ENCODE measurements at places on chromosomes 1 and 21.

DNA sequence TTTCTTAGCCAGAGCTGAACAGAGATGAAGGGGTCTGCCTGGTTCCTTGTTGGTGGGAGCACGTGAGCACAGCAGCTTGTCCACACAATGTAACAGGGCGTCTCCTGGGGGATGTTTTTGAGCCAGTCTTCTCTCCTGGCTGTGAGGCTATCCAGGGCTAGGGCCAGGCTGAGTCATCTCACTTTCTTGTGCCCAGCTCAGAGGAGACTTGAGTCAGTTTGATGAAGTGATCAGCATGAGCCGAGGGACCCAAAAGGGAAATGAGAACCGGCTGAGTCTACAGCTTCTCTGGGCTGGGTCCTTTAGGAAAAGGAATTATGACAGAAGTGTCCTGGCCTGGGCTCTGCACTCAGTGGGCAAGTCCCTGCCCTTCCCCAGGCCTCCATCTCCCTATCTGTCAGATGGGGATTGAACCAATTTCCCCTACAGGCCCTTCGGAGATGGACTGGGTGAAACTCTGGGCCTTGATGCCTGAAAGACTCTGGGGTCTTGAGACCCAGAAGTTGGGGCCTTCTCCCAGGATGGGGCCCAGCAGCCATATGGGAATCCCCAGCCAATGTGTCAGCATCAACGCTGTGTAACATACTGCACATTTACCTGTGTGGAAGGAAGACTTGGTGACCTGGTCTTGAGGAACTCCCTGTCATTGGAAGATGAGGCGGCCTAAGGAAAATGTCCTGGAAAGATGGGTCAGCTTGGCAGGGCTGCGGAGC is 36.6 kb downstream of the DMRTB1 start:
- ATAC-seq, result peak; percentile 51

DNA sequence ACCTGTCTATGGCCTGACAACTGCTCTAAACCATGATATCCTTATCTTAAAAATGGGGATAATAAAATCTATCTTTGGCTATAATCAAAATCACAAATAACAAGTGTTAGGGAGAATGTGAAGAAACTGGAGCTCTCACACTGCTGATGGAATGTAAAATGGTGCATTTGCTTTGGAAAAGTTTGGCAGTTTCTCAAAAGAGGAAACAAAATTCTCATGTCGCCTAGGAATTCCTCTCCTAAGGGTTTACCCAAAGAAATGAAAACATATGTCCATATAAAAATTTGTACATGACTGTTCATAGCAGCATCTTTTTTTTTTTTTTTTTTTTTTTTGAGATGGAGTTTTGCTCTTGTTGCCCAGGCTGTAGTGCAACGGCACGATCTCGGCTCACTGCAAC is 64.3 kb downstream of the ZNF281 start:
- ATAC-seq, result no peak

- no peak for ATAC-seq
Observed at GRCh38 chr1:110449661-110450651, 993 bp upstream of the PROK1 start.

- ATAC-seq, result peak; percentile 78
Observed at GRCh38 chr1:88462488-88463261, 221.4 kb upstream of the PKN2 start.

- no peak for ATAC-seq
Observed at GRCh38 chr1:41672173-41672572, 187.7 kb upstream of the EDN2 start.

DNA sequence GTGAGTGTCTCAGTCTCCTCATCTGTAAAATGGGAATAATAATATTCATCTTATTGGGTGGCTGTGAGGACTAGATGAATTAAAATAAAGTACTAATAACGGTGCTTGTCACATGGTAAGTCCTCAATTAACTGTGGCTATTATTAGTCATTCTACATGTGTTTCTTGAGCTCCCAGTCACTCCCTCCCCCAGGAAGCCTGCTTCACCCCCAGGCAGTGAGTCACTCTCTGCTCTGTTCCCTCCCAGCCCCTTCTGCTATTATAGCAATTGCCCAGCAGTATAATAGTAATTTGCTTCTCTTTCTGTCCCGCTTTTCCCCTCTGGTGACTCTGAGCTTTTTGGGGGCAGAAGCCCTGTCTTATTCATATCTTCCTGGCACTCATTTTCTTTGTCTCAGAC is 102.0 kb downstream of the BEND5 start:
- ATAC-seq, result no peak

- ATAC-seq, result no peak
Observed at GRCh38 chr1:199040076-199040905, 401.5 kb downstream of the PTPRC start.

GRCh38 chr1:111030590-111030989 is 66.9 kb upstream of the LRIF1 start:
- ATAC-seq, result no peak

DNA sequence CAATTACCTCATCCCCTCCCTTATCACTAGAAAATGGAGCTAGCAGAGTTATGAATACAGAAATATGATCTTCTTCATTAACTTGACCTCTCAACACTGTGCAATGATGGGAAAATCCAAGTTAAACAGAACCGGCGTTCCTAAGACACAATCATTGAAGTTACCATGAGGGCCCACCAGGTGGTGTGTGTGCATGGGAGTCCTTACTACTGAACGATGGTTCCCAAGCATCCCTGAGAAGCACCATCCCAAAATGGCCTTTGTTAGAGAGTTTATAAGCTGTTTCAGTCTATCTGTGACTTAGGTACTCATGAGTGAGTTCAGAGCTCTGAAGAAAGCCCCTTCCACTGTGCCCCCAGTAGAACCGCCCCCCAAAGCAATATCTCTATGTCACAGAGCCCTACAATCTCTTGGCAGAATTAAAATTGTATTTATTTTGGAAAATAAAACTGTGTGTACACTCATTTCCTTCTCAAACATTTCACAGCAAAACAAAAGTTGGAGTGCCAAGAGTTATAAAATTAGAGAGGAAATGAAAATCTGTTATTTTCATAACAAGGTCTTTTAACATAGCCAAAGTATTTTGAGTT is 56.8 kb downstream of the PLD5 start:
- ATAC-seq, result peak; percentile 58

DNA sequence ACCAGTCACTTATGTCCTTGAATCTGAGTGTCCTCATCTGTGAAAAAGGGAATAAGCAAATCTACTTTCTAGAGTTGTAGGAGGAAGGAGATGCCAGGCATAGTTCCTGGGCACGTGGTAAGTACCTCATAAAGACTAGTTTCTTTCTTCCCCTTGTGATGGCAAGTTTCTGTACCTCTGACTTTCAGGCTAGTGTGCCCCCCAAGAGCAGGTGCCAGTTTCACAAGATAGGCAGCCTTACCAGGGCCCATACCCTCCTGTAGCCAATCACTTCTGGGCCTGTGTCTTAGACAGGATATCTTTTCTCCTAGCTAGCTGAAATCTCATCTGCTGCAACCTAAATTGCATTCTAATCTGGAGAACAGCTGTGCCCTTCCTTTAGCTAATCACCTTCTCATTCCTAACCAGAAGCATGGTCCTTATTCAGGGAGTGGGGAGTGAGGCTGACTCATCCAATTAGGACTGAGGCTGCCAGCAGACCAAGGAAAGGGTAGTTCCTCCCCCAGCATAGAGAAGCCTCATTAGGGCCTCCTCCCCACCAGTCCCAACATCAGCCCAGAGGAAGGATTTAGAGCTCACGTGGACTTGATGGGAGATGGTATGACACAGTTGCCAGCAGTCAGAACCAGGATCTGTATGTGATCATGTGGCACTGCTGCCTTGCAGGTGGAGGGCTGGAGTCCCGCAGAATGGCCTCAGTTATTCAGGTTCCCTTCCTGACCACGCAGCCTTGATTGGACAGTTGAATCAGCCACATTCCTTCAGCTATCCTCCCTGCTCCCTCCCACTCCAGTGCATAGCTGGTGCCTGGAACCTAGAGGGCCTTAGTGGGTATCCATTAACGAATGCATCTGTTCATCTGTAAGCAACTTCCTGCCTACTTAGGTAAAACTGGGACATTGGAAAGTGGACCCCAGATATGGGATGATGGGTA is 7.9 kb downstream of the KLHDC8A start:
- ATAC-seq, result no peak

- ATAC-seq, result no peak
Observed at GRCh38 chr1:42979036-42979430, 20.4 kb upstream of the SLC2A1 start.

GRCh38 chr1:154418062-154418921 is 13.1 kb downstream of the IL6R start:
- no peak for ATAC-seq
